GM12865 (cell line): ENCODE measurements at places on chromosomes 7 and 10.

DNA sequence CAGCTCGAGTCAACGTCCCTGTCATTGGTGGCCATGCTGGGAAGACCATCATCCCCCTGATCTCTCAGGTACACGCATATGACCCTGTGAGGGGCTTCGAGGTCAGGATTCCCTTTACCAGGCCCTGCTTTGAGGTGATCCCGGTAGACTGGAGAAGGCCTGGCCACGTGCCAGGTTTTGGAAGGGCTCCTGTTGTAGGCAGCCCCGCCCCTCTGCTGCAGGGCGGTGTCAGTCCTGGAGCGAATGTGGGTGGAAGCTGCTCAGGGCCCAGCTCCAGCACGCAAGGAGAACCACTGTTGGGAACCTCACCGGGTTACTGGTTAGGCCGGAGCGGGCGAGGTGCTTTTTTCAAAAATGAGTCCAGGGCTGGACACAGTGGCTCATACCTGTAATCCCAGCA lies 15.6 kb downstream of the MDH2 start:
- DNase-seq = no peak

DNA sequence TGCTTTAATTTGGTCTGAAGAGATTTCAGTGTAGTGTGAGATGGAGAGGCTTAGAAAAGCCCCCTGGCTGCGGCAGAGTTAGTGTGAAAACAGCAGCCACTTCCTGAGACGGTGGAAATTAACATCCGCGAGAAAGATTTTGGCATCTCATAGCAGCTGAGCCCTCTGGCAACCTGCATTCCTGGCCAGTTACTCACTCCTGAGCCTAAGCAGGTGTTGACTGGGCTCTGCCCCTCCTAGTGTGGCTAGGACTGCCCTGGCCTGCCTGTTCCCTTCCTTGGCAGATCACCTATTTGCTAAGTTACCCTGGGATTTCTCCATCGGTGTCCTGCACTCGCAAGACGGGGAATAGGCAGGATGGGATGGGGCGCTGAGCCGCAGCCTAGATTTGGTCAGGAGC lies 57.6 kb upstream of the LMTK2 start:
- no peak for DNase-seq

- DNase-seq = no peak
Observed at GRCh38 chr10:87753995-87754866, 63.8 kb downstream of the ATAD1 start.

GRCh38 chr7:2567679-2568278 lies 9.0 kb downstream of the IQCE start:
- peak; percentile 47 for DNase-seq

- no peak for DNase-seq
Observed at GRCh38 chr10:90192825-90193224, 491.4 kb downstream of the KIF20B start.

GRCh38 chr10:6130848-6131470 lies 42.1 kb downstream of the RBM17 start:
- DNase-seq = no peak

DNA sequence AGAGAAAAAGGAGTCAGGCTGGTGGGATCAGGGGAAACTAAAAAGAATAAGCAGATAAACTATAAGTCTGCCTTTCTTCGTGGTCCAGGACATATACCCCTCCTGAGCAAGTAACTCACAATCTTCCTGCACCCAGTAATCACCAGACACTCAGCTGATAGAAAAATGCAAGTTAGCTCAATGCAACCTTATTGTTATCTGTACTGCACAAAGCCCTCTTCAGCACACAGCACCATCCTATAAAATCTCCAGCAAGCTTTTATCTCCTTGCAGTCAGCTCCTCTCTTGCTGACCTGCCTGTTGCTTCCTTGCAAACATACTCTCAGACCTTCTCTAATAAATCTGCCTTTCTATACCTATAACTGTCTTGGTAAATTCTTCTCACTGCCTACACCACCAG lies 6.7 kb downstream of the SLC37A3 start:
- DNase-seq = no peak

DNA sequence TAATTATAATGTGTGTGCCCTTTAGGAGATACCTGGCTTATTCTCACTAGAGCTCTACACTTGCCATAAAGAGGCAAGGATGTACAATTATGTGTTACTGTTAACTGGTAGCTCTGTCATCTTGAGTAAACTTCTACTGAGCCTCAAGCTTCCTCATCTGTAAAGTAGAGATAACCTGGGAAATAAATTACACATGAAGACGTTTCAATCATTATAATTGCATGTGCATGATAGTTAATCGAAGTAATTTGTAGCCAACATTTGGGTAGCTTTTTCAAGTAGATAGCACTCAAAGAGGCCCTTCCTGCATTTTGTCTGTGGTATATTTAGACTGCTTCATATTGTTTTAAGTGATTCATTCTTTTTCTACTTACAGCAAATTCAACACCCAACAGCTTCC lies 2.4 kb downstream of the CCT6A start:
- DNase-seq = no peak

- DNase-seq = no peak
Observed at GRCh38 chr10:86840498-86840897, 84.1 kb downstream of the BMPR1A start.

- DNase-seq = no peak
Observed at GRCh38 chr7:145293228-145293701, 457.4 kb upstream of the TPK1 start.
